Neural progenitor cell (in vitro differentiated cells): ENCODE measurements at places on chromosomes 6 and 20.

- DNase-seq = no peak
These were observed 56.8 kb downstream of the ZHX3 start for GRCh38 chr20:41260734-41261220.

- DNase-seq = no peak
These were observed 1.0 kb downstream of the CABLES2 start for GRCh38 chr20:62405981-62406513.

DNA sequence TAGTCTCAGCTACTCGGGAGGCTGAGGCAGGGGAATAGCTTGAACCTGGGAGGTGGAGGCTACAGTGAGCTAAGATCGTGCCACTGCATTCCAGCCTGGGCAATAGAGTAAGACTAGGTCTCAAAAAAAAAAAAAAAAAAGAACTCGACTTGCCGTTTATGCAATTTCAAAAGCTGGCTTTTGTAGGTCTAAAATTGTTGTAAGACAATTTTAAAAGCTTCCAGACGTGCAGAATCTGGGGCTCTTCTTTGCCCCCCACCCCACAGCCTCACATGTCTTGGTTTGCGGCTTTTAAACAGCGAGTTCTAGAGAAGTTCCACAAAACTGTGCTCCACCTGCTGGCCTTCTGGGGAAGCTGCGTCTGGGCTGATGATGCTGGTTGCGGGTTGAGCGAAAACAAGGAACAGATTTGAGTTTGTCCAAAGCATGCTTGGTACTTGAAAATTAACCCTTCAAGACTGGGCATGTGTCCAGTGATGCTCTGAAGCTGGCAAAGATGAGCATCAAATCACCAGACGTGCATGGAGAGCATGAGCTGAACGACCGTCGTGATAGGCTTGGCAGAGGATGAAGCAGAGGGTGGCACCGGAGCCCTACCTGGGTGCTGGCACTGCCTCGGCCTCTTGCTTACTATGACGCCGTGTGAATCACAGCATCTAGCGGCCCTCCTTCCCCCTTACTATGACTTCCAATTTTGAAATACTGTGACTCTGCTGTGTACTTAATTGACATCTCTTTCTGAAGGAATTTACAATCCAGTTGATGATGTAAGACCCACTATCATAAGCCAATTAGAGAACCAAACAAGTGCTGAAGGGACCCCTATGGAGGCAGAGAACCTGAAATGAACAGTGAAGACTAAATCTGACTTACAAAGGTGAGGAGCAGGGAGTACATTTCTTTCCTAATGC, 171.4 kb downstream of the GMPR start:
- peak; percentile 77 for DNase-seq

DNA sequence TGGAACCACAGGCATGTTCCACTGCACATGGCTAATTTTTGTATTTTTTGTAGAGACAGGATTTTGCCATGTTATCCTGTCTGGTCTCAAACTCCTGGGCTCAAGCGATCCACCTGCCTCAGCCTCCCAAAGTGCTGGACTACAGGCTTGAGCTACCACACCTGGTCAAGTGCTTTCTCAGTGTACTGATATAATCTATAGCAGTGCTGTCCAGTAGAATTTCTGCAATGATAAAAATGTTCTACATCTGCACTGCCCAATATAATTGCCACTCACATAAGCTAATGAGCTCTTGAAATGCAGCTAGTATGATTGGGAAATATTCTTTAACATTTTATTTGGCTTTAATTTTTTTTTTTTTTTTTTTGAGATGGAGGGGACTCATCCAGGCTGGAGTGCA, 64.2 kb downstream of the C6orf52 start:
- no peak for DNase-seq

DNA sequence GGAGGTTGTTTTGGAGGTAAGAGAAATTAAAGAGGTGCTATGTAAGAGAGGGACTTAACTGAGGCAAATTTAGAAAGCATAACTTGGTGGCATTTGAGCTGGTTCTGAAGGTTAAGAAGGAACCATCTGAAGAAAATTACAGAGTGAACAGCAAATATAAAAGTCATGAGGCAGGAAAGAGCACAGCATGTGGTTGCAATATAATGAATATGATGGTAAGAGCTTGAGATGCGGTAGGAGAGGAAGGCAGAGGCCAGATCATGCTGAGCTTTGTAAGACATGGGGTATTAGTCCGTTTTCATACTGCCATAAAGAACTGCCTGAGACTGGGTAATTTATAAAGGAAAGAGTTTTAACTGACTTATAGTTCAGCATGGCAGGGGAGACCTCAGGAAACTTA, 279.1 kb downstream of the UTRN start:
- DNase-seq = no peak

GRCh38 chr6:130148181-130148580, 74.6 kb downstream of the SAMD3 start:
- DNase-seq = no peak

- no peak for DNase-seq
These were observed 207.8 kb downstream of the KHDC1L start for GRCh38 chr6:73017476-73017875.

GRCh38 chr6:145015739-145016558, 719.4 kb downstream of the EPM2A start:
- DNase-seq = no peak

- DNase-seq = no peak
These were observed 328.6 kb upstream of the SYNCRIP start for GRCh38 chr6:85971238-85971637.

GRCh38 chr20:58709013-58709702, 16.6 kb downstream of the NPEPL1 start:
- DNase-seq = no peak

DNA sequence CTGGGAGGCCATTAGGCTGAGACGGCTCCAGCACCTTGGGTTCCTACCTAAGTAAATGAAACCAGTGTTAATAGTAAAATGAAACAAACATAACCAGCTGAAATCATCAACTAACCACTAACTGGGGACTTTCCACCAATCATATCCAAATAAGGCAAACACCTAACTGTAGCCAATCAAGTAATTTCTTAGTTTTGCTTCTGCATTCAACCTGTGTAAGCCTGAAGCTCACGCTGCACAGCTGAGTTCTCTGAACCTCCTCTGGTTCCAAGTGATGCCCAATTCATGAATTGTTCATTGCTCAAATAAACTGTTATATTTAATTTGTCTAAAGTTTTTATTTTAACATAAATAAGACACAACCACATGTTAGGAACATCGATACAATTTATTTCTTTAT, 22.5 kb downstream of the KLHL32 start:
- no peak for DNase-seq

GRCh38 chr6:129849456-129849855, 11.7 kb downstream of the TMEM244 start:
- no peak for DNase-seq

DNA sequence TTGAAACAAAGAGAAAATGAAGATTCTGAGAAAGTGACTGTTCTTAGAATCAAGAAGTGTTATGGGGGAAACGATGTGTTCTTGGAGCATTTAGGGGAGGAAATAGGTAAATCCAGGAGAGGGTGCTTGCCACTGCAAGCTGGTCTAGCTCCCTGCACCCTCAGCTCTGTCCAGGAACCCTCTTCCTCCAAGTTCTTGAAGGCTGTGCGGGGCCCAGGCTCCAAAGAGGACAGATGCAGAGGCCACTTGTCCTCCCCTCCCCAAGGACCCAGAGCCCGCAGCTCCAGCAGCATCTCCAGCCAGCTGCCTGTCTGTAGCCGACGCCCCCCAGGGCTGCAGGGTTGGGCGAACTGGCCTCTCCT, 87.9 kb downstream of the CDC5L start:
- no peak for DNase-seq

- peak; percentile 57 for DNase-seq
These were observed 699 bp upstream of the HSPA1B start for GRCh38 chr6:31826793-31827285.

DNA sequence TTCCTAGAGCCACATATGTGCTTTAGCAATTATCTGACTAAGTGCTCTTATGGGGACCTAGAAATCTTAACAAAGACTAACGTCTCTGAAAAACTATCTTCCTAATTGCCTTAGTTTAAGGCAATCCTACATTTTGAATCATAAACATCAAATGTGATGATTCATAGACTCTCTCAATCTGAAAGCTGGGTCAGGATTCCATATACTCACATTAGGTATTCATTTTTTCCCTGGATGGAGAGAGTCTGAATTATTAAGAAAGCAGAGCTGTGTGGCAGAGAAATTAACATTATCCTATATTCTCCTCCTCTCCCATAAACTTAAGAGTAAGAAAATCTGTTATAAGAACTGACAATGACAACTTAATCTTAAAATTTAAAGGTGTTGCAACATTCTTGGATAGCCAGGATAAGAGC, 1.6 kb upstream of the PRL start:
- DNase-seq = no peak

- DNase-seq = peak; percentile 74
These were observed 679 bp upstream of the RING1 start for GRCh38 chr6:33207552-33208090.

- peak; percentile 66 for DNase-seq
These were observed 9.9 kb downstream of the NRN1 start for GRCh38 chr6:5996714-5997419.

DNA sequence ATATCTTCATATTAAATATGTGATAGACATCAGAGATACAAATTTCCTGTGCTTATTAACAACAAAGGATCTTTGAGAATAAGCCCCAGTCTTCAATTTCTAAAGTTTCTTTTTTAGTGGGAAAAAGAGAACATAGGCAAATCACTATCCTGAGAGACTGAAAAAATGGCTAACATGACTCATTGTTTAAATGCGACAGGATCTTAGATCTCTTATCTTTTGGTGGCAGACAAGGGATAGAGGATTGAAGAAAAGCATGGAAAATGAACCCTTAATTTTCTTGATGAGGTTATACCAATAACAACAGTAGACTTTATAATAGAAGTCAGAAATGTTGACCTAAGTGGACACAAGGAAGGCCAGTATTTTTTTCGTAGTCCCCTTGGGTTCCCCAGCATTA, 178.6 kb upstream of the MAP3K7 start:
- no peak for DNase-seq

GRCh38 chr6:47545223-47545622, 67.6 kb downstream of the CD2AP start:
- no peak for DNase-seq

GRCh38 chr6:157058574-157058973, 264.7 kb downstream of the TMEM242 start:
- DNase-seq = no peak

DNA sequence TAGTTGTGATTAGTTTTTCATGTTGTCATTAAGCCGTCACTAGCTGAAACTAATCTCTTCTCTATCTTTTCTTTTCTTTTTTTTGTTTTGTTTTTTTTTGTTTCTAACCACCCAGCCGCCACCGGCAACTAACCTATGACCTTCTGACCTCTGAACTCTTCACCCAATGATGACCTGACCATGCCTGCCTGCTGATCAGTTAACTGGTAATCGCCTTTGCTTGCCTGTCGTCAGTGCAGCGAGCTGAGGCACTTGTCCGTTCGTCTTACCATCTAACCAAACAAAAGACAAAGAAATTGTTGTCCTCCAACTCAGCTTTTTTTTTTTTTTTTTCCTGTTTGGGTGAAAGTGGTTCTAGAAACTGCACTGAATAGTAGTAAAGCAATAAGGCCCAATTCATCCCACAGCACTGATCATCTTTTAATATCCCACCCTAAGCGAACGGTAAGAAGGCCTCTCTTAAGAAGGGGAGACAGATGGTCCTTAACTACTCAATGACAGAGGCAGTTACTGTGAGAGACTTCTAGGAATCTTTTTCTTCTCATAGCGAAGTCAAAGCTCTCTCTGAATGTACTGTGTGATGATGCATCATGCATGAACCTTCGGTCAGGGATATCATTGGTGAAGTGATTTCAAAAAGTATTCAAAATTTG, 156.2 kb downstream of the QKI start:
- no peak for DNase-seq

GRCh38 chr6:16690608-16691142, 70.6 kb downstream of the ATXN1 start:
- no peak for DNase-seq

DNA sequence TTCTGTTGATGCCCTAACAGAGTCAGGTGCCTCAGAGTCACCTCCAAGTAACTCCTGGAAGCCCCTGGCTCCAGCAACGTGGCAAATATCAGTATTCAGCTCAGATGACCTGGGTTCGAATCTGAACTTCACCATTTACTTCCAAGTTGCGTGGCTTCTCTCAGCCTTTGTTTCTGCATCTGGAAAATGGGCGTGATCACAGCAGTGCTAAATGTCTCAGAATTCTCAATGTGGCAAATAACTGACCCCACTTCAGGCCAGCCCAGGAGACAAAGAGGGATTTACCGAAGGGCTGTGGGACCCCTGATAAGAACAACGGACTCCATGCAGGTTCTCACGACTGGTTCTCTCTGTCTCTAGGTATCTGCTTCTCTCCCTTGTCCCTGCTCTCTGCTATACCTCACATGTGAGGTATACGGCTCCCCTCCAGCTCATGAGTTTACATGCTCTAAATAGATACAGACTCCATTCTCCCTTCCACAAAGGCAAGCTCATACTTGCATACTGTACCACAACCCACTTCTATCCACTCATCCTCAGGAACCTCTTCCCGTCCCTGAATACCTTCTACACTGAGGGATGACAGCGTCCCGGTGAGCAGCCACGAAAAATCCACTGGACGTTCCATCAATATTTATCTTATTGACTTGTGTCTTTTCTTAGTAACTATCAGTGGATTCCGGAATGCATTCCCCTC, 84.1 kb downstream of the SNX5 start:
- DNase-seq = no peak

- no peak for DNase-seq
These were observed 26.1 kb downstream of the RBCK1 start for GRCh38 chr20:434221-434620.

GRCh38 chr20:49999329-49999728, 16.5 kb downstream of the SNAI1 start:
- DNase-seq = no peak

- DNase-seq = no peak
These were observed 233.3 kb downstream of the TINAG start for GRCh38 chr6:54541541-54541940.

DNA sequence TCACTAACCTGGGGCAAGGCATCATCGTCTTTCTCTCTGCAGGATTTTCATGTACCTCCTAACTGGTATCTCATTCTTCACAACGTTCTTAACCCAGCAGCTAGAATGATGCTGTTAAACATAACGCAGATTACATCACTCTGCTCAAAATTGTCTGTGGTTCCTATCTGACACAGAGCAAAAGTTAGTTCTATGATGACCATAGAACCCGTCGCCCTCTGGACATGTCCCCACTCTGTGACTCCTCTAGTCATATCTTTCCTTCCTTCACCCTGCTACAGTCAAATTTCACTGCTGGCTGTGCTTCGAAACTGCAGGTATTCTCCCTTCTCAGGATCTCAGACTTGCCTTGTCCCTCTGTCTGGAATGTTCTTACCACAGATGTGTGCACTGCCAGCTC, 87.4 kb upstream of the TPD52L1 start:
- no peak for DNase-seq
